CD4-positive, alpha-beta T cell treated with Interleukin-6 for 4 hours (primary cell): ENCODE measurements at places on chromosomes 6 and 20.
A peak's percentile ranks its signal among the peaks of the same experiment; 100 is the strongest.

GRCh38 chr6:146210406-146211083, 181.7 kb downstream of the GRM1 start:
- DNase-seq = no peak

DNA sequence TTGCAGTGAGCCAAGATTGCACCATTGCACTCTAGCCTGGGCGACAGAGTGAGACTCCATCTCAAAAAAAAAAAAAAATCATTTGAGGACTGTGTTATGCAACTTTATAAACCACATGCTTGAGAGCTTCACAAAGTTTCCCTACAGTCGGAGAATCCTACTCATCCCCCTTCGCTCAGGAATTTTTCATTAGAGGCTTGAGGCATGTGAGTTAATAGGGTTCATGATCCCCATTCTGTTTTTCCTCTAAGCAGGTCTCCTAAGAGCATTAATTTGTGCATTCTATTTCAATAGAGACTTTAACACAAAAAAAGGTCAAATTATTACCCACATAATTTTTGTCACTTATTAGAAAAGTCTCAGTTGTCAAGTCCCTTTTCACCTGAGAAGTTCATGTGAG, 103.7 kb upstream of the SOX4 start:
- no peak for DNase-seq

DNA sequence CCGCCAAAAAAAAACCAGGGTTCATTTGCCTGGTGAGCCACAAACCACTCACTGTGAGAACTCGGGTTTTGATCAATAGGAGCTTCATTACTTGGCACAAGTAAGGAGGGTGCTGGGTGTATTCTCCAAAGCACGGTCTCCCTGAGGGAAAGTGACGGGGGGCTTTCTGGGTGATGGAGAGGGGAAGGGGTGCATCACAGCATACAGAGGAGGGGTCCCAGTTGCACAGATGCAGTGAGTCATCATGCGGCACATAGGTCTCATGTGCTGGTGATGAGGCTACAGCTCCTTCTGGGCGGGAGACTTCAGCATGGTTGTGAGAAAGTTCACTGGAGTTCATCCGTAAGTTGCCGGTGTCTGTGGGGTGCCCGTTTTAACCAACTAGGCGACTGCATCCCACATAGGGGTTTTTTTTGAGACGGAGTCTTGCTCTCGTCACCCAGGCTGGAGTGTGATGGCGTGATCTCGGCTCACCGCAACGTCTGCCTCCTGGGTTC, 36.2 kb downstream of the SUN5 start:
- DNase-seq = peak; percentile 70

DNA sequence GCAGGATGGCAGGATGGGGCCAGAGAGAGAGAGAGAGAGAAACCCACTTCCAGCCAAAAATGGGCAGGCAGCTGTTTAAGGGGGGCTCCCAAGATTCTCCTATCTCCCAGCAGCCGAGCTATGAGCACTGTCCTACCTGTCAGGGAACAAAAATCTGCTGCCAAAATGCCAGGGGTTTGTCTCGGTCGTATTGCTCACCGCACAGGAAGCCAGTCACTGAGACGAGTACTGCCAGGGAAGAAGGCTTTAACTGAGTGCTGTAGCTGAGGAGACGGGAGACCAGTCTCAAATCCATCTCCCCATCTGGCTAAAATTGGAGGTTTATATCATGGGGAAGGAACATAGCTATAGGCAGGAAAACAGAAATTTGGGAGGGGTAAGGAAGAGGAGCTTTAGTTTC, 22.3 kb downstream of the GGTLC1 start:
- no peak for DNase-seq

DNA sequence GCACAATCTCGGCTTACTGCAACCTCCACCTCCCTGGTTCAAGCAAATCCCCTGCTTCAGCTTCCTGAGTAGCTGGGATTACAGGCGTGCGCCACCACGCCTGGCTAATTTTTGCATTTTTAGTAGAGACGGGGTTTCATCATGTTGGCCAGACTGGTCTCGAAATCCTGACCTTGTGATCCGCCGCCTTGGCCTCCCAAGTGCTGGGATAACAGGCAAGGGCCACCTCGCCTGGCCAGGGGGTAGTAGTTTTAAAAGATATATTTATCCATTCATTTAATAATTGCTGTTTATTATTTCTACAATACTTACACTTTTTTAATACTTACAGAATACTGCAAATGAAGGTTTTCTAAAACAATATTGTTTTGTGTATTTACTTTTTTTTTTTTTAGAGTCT, 15.5 kb upstream of the DDX27 start:
- no peak for DNase-seq

GRCh38 chr6:90222724-90223198, 73.9 kb downstream of the BACH2 start:
- DNase-seq = peak; percentile 48

GRCh38 chr20:14838663-14839628, 501.5 kb upstream of the FLRT3 start:
- DNase-seq = no peak

DNA sequence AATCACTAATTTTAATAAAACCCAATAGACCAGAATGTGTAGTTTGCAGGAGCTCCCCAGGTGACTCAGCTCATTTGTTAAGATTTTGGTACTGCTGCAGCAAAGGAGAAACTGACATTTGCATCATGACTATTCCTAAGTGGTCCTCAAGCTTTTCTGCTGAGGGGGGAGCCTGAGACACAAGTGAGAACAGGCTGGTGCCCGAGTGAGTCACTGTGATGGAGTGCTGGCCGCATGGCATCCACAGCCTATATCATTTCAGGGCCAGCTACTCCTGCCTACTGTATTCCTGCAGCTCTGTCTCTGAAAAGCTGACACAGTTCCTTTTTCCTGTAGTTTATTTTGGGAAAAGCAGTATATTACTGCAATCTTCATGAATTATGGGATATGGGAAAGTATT, 113.7 kb upstream of the ENPP5 start:
- DNase-seq = no peak

DNA sequence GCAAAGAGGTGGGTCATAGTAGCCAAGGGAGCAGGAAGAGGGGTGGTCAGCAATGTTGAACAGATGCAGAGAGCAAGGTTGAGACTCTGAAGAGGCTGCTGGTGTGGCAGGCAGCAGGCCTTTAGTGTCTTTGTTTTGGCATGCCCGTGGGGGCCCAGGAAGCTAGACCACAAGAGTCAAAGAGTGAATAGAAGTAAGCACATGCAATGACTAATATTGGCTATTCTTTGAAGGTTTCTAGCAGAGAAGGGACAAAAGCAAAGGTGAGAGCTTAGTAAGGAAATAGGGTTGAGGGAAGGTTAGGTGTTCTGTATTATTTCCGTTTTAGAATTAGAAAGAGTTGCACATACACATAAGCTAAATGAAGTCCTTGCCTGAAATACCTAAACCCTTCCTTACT, 18.8 kb downstream of the TDRD6 start:
- no peak for DNase-seq

GRCh38 chr6:53815381-53816119, 20.7 kb downstream of the LRRC1 start:
- DNase-seq = no peak

DNA sequence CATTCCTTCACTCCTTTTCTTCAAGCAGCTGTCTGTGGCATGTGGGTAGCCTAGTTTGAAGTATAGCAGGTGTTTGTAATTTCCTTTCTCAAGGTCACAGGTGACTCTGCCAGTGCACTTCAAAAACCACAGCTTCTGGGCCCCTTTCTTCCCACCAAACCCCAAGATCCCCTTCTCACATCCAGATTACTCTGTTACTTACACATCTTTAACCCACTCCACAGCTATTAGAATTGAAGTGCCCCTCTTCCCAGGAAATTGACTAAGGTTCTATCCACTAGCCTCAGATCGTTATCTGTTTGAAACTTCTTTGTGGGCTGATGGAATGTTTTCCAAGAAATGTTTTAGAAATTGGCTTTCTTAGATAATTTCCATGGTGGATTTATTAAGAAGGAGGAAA, 150.8 kb downstream of the AHI1 start:
- DNase-seq = no peak

- no peak for DNase-seq
These were observed 99.5 kb downstream of the CD83 start for GRCh38 chr6:14216946-14217684.

DNA sequence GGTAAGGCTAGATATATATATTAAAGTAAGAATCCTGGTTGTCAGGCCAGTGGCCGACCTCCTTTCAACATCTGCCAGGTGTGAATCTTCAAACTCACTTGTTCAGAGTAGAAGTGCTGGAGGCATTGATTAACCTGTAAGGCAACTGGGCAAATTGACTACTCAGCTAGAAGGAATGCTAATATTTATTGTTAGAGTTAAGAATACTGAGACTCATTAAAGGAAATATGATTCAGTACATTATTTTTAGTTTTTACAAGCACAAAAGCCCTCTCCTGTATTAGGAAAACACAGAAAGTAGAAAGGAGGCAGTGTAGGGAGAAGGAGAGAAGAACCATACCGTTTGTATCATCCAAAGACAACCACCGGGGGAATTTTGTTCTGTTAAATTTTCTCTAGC, 53.5 kb downstream of the RIPOR2 start:
- DNase-seq = no peak

DNA sequence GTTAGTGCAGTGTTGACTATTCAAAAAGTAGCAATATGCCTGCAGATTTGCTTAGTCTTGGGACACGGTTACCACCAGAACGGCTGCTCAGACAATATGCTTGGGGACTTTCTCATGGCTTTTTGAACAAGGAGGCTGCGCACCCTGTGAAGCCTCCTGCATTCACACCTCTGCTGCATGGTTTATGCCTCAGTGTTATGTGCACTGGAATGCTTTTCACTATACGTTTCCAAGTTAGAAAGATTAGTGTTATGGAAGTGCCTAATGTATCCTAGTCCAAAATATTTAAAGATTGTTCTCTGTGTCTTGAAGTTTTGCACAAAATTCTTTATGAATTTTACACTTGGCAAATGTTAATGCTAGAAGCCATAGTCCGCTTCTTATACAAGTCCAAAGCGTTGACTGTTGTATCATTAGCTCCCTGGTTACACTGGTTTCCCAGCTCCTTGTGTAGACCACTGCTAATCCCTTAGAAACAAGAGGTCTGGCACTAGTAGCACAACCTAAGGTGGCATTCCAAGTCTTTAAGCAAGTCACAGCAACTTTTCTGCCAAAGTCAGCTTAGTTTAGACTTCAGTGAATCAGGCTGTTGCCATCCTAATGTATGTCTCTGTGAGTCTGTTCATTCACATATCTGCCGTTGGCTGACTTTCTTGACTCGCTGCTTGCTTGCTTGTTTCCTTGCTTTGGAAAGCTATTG, 26.3 kb upstream of the SLC22A1 start:
- DNase-seq = no peak

DNA sequence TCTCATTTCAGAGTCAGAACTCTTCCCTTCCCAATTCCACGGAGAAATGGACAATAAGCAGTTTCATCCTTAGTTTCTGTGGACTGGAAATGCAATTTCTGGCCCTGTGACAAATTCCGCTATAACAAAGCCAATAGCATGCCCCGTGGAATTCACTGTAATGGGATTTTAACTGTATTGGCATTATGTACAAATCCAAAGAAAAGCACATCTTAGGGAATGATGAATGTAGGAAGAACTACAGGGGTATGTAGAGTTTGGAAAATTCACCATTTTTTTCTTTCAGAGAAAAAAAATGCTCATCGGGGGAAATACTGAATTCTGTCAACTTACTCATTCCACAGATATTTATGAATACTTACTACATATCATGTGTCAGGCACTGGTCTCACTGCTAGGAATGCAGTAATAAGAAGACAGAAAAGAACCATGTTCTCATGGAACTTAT, 43.5 kb downstream of the KIF6 start:
- no peak for DNase-seq

DNA sequence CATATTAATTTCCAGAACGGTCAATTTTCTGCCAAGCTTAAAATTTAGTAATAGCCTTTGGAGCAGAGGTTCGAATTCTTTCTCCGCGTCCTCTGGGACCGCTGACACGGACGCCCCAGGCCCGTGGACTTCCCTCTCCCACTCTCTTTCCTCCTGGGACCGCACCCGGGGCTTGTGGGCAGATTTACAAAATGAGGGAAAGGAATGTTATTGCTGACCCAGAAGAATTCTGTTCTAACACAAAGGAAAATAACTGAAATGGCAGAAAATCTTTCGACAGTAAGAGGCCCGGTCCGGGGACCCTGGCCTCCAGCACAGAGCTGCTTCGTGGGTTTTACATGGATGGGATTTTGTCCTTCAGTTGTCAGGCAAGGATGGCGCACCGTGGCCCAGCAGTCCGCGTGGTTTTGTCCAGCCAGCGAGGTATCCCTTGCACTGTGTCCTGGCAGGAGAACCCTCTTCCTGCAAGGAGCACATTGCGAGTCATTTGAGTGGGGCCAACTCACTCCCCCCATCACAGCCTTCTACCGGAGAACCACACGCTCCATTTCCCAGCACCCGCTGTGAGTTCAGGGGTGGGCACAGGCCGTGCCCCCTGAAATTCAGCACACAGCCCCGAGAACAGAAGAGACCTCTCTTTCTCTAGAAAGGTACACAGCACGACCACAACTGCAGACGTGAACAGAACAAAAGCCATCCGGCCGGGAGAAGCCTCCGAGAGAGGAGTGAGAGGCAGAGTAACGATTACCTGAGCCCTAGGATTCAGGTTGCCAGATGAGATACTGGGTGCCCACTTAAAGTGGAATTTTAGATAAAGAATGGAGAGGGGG, 106.0 kb upstream of the AFDN start:
- DNase-seq = no peak

GRCh38 chr20:18496740-18497592, at the start of gene RBBP9:
TSS of gene RBBP9 (minus strand) at chr20:18497225. CDS start at chr20:18497167, 58 bp downstream.
- DNase-seq = peak; percentile 83

DNA sequence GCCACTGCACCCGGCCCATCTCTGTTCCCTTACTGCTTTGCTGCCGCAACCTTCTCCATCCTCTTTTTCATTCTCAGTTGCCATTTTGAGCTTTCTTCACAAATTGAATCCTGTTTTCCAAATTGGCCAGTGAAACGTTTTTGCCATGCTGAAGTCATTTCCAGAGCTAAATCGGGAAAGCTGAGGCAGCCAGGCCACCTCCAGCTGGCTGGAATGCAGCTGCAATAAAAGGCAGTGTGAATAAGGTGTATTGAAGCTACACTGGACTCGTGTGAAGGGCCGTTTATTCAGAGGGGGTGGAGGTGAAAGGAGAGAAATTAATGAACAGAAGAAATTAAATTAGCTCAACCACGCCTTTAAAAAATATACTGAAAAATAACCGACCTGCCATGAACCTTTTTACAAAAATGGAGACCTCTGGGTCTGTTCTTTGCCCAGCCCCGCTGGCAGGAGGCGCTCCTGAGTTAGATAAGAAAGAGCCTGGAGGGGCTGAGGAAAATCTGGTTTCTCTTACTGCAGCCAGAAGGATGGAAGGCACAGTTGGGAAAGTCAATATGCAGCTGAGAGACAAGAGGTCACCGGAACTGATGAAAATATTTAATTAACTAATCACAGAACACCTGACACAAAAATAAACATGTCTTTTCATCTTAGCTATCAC, 283.9 kb downstream of the FOXC1 start:
- no peak for DNase-seq

- DNase-seq = no peak
These were observed 26.4 kb downstream of the ABHD12 start for GRCh38 chr20:25364180-25364788.

- DNase-seq = no peak
These were observed 9.5 kb upstream of the DST start for GRCh38 chr6:56652231-56652630.

GRCh38 chr6:14655201-14656061, 537.9 kb downstream of the CD83 start:
- DNase-seq = no peak
